ENCODE measurements at places on chromosomes 5 and 9.

GRCh38 chr5:16549491-16550206, 67.1 kb downstream of the RETREG1 start:
- no peak for DNase-seq

DNA sequence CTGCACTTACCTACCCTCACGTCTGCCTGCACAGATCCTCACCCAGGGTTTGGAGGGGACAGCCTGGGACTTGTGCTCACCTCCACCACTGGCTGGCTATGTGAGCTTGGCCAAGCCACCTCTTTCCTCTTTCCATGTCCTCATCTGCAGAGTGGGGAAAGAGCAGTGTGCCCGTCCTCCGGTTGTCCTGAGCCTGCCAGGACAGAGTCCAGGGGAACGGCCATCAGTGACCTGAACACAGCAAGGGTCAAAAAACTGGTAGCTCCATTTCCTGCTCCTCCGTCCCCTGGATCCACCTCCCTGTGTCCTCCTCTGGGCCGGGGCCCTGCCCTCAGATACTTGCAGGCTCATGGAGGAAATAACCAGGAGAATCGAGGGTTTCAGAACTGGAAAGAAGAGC, 187.7 kb downstream of the OLFM1 start:
- DNase-seq = no peak

- DNase-seq = no peak
Observed at GRCh38 chr5:96175090-96175489, 213.4 kb upstream of the ELL2 start.

DNA sequence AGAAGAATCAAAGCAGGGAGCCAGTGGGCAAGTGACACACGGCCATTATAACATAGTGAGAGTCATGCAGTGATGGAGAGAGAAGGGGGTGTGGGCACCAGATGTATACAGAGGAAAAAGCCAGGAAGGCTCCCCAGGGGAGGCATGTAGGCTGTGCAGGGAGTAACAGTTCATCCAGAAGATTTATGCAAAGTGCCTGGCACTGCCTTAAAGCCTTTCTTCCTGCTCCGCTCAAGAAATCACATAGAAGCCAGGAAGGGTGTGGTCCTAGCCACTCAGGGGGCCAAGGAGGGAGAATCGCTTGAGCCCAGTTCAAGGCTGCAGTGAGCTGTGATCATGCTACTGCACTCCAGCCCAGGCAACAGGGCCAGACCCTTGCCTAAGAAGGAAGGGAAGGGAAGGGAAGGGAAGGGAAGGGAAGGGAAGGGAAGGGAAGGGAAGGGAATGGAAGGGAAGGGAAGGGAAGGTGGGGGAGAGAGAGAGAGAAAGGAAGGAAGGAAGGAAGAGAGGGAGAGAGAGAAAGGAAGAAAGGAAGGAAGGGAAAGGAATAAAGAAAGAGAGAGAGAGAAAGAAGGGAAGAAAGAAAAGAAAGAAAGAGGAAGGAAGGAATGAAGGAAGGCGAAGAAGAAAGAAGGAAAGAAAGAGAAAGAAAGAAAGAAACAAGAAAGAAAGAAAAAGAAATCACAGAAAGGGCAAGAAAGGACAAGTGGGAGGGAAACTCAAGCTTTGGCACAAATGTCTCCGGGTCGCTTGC, 89.8 kb downstream of the LHX2 start:
- no peak for DNase-seq

DNA sequence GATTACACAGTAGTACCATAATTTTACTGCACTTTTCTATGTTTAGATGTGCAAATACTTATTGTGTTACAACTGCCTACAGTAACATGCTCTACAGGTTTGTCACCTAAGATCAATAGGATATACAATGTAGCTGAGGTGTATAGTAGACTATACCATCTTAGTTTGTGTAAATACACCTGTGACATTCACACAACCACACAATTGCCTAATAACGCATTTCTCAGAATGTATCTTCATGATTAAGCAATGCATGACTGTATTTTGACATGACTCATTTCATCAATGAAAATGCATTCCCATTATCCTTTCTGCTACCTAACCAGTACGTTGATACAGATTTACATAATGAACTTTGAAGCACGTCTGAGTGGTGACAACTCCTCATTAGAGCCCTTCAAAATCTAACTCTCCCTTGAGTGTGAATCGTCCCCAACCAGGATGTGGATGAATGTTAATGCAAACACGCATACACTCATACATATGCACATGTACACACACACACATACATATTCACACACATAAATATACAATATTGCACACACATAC, 28.4 kb downstream of the GZMK start:
- DNase-seq = no peak

GRCh38 chr9:86470326-86470725, 116.1 kb upstream of the TUT7 start:
- DNase-seq = no peak

GRCh38 chr9:96513622-96514021, 63.7 kb downstream of the HABP4 start:
- no peak for DNase-seq

- DNase-seq = no peak
Observed at GRCh38 chr9:93664549-93665120, 88.3 kb downstream of the PHF2 start.

DNA sequence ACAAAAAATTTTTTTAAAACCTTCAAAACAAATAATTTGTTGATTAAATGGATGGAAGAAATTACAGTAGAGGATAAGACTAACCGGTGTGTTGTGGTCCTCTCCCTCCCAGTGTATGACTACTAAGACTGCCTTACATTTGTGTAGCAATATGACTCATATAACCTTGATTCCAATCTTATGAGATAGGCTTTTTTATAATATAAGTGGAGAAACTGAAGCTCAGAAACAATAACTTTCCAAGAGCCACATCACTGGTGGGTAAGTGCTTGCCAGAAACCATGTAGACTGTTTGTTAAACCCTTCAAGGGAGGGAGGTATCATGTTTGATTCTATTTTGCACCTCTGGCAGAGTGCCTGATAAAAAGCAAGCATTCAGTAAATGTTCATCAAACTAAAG, 47.5 kb downstream of the NLN start:
- no peak for DNase-seq

DNA sequence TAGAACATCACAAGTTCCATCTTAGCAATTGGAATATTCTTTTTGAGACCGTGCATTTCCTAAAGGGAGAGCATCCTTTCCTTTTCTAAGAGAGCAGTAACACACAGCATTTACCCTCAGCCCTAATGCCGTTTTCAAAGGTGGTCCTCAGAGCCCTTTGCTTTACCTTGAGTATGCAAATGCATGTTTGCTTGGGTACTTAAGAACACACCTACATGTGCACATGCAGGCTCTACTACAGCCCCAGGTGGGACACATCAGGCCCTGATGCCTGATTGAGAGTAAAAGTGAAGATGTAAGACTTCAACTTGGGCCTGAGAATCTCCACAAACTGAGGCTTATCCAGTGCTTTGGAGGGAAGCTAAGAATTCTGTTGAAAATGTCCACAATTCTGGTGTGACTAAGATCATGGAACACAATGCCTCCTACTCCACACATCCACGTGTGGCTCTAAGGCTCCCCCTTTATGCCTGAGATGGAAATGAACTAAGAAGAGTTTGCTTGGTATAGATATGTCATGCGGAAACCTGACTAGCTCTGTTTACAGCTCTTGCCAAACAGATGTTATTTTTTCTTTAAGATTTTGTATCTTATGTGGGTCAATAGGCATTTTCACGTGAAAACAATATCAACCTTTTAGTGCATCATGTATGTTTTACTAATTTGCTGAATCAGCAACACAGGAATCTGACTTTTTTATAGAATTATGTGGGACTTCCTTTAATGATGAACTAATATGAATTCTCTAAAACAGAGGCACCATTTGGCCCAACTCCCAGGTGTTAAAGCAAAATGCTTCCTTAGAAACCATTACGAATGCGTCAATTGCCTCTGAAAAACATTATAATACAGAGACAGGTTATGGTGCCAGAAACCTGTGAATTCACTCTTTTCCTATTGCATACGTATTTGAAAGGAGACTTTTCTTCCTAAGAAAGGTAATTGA, 48.9 kb upstream of the SLC2A8 start:
- no peak for DNase-seq

GRCh38 chr5:118726891-118727290, 261.5 kb downstream of the DTWD2 start:
- DNase-seq = no peak

DNA sequence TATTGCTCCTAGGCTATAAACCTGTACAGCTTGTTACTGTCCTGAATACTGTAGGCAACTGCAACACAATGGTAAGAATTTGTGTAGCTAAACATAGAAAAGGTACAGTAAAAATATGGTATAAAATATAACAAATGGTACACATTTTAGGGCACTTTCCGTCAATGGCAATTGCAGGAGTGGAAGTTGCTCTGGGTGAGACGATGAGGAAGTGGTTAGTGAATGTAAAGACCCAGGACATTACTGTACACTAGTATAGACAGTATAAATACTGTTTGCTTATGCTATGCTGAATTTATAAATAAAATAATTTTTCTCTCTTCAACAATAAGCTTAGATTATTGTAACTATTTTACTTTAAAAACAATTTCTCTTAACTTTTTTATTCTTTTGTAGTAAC, 15.6 kb upstream of the ADRB2 start:
- DNase-seq = no peak

- no peak for DNase-seq
Observed at GRCh38 chr5:74673011-74673790, 11.8 kb upstream of the HEXB start.

DNA sequence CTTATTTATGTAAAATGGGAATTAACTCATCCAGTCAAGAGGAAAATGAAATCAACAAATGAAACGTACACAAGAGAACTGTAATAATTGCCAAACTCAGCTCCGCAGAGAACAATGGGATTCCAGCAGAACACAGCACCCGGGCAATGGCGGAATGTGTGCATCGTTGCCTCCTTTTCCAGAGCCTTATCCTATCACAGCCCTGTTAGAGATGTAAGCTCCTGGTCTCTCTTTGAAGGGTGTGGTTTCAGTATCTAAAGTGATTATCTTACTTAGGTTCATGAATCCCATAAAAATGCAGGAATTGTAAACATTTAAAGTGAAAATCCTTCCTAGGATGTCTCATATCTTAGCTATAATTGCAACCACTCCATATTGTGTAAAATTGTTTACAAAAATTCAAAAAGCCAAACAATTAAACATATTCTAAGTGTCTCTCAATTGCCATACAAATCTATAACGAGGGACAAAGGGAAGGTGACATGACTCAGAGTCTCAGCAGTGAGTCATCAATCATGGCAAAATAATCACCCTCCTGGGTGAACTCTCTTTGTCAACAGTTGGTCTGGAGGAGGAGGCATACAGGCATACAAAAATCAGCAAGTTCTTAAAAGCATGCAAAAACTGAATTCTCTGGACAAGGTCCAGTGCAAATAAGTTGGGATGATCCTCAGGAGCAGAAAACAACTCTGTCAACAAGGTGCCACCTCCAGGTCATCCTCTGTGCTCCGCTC, 22.6 kb downstream of the SEMA5A start:
- no peak for DNase-seq

DNA sequence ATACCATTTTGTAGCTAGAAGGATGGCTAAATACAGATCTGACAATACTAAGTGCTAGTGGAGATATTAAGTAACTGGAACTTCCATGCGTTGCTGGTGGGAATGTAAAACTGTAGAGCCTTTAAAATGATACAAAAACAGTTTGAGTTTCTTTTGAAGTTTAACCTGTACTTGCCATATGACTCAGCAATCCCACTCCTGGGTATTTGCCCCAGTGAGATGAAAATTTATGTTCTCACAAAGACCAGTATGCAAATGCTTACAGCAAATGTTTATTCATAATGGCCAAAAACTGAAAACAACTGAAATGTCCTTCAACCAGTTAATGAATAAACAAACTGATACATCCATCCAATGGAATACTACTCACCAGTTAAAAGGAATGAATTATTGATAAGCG, 137.3 kb downstream of the SLC12A2 start:
- no peak for DNase-seq

DNA sequence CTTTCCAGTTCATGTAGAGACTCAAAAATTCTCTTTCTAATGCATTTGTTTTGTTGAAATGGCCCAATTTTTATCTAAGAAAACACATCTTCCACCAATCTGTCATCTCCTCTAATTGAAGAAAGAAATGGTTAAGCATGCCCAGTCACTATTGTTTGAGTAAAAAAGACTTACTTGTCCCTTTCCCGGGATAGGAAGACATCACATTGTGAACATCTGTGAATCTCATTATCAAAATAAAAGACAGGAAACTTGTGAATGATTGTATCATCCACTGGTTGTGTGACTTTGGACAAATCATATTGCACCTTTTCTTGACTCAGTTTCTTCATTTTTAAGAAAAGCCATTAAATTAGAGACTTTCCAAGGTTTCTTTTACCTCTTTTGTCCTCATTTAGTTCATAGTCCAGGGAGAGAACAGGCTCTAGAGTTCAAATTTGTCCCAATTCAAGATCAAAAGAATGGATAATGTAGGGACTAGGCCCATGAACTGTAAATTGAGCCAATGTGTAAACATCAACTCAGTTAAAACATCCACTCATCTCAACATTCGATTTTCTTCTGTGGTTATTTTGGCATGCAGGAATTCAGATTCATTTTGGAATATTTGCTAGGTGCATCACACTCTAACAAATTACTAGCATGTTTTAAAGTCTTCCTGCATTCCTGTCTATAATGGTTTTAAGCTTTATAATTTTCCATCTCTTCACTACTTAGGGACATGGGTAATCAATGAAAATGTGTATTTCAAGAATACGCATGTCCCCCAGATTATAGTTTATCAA, 838.0 kb upstream of the WWC1 start:
- DNase-seq = no peak

- DNase-seq = no peak
Observed at GRCh38 chr9:120845255-120845654, 2.5 kb upstream of the PSMD5 start.

- DNase-seq = no peak
Observed at GRCh38 chr9:78297672-78297961, 692 bp downstream of the PSAT1 start.

DNA sequence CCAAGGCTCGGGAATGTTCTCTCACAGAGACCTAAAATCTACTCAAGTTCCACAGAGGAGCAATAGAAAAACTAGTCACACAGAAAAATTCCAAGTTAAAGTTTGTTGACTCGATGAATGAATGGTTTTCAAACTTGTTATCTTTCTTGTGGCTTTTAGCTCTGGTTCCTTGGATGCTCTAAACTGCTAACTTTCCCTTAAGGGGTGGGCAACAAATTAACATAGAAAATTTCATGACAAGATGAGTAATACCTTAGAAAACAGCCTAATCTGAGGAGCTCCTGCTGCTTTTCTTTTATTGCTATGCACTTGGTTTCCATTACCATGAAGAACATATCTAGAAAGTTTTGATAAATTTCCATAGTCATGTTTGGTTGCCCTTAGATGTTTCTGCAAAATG, 100.2 kb upstream of the CCDC112 start:
- no peak for DNase-seq

- no peak for DNase-seq
Observed at GRCh38 chr5:146428658-146429057, 18.5 kb upstream of the TCERG1 start.

- DNase-seq = no peak
Observed at GRCh38 chr9:36876056-36876455, 158.0 kb downstream of the PAX5 start.

All from cortex of kidney (tissue), 1 donor.